Upper lobe of right lung (tissue), 1 donor: ENCODE measurements at places on chromosomes 7 and 10.

DNA sequence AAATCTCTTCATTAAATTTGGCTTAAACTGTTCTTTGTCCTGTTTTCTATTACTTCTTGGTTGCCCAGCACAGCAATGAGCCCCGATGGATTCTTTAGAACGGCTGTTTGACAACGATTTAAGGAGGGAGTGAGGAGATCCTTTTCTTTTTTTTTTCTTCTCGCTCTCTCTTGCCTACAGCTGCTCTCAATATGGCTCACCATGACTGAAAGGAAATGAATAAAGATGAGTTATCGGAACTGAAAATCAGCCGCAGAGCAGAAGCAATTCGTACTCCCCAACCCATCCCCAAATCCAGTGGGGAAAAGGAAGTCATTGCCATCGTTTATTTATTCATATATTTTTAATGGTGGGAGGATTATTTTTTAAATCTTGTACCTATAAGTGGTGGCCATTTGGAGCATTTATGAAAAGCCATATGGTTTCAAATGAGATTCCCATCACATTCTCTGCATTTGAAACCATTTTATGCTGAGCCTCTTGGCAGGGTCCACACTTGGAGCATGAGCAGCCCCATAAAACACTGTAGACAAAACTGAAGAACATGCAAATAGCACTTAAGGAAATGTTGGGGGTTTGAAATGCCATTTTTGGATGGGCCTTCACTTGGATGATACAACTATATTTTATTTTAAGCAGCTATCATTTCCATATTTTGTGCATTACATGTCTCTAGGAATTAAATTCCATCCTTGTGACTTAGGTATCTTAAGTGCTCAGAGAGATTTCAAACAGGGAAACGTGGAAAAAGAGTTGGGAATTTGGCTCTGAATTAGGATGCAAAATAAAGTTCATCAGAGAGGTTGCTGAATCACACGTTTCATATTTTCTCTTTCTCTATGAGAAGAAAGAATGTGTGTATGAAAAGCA is 107.7 kb upstream of the FZD1 start:
- DNase-seq: no peak

DNA sequence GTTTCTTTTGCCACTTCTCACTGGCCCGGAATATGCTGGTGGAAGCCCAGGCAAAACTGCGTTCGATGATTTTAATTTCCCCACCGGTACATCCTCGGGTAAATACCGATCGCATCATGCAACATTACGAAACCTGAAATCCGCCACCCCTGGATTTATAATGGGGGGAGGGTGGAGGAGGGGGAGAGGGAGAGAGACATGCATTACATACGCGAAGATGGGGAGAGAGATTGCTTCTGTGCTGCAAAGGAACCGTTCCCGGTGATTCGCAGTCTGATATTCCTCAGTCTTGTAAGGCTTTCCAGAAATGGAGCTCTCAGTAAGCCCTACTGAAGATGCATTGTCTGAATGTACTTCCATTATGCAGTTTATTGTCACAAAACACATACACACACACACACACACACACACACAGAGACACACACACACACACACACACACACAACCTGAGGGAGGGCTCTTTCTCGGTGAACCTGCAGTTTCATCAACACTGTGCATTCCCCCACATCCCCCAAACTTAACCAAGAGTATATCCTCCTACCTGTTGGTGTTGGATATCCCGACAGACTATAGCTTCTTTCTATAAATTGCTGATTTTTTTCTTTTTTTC is 741 bp downstream of the GPR85 start:
- DNase-seq: no peak

DNA sequence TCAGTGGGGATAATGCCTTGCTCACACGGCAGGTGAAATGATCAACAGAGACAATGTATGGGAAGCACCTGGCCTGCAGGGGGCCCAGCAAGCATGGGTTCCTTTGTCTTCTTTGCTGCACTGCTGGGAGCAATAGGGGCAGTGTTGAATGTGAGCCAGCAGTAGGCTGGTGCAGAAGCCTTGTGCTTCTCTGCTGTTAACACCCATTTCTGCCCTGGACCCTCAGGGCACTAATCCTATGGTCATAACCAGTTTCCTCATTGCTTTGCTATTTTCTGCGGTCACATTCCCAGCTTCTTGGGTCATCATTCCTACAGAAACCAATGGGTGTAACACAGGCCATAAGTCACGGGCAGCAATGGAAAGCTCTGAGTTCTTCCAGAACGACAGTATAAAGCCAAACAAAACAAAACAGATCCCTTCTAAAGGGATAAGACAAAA is 10.9 kb upstream of the LGI1 start:
- DNase-seq: no peak

DNA sequence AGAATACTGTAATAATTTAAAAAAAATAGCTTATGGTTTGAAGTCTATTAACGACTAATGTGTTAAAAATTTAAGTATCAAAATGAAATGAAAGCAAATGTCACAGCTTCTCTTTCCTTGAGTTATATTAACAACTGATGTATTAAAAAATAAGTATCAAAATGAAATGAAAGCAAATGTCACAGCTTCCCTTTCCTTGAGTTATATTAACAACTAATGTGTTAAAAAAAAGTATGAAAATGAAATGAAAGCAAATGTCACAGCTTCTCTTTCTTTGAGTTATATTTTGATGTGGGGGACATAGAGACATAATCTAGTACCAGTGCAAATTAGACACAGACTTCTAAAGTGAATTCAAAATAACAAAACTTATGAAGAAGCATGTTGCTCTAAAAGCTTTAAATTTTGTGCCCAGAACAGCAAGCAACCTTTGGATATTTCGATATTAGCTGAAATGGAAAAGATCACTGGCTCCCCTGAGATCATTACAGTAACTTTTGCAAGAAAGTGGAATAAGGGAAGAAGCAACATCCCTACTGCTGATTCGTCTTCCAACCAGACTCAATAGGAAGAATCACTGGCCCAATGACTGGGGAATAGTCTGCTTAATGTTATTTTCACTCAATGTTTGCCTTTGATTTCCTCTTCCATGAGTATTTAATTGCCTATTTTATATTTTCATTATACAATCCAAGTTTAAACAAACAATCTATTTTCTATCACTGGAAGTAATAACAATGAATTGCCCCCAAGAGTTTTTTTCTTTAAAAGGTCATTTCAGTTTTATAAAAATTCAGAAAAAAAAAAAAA is 8.0 kb downstream of the SKAP2 start:
- no peak for DNase-seq
